Activated CD8-positive, alpha-beta memory T cell treated with anti-CD3 and anti-CD28 coated beads for 1 hour (primary cell): ENCODE measurements at places on chromosomes 6 and 20.

DNA sequence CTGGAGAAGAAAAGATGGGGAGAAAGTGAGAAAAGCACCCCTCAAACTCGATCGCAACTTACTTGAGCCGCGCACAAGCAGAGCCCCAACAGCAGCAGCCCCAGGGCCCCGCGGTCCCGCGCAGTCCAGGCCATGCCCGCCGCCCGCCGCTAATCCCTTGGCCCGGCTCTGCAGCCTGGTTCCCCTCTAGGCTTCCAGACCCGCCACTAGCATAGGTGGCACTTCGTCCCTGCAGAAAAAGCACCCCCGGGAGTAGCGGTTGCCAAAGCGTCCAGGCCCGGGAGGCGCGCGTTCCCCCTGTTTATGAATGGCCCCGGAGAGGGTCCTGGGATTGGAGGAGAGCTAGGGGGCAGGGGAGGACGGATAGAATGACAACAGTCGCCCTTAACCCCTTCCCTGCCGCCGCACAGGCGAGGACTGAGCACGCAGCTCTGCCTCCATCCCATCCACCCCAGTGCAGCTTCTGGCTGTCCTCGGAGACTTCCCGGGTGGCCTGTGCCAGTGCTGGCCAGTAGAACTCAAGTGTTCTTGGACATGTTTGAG is 19.9 kb downstream of the COL9A1 start:
- DNase-seq, result no peak

GRCh38 chr6:166156942-166157341 is 10.7 kb downstream of the TBXT start:
- DNase-seq, result no peak

DNA sequence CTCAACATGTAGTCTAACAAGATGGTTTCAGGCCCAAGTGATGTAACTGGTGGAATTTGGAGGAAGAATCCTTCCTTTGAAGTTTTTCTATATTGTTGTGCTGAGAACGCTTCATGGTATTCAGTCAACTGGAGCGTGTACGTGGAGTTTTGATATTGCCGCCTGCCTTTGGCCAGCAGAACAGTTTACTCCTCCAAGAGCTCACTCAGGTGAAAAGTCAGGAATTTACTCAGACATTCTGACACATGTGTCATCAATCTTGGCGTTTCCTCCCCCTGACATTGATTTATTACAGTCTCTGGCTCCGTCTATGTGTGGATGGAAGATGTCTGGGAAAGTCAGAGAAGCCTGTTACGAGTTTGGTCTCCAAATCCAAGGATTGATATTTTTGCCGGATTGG is 19.0 kb upstream of the TGM2 start:
- no peak for DNase-seq

DNA sequence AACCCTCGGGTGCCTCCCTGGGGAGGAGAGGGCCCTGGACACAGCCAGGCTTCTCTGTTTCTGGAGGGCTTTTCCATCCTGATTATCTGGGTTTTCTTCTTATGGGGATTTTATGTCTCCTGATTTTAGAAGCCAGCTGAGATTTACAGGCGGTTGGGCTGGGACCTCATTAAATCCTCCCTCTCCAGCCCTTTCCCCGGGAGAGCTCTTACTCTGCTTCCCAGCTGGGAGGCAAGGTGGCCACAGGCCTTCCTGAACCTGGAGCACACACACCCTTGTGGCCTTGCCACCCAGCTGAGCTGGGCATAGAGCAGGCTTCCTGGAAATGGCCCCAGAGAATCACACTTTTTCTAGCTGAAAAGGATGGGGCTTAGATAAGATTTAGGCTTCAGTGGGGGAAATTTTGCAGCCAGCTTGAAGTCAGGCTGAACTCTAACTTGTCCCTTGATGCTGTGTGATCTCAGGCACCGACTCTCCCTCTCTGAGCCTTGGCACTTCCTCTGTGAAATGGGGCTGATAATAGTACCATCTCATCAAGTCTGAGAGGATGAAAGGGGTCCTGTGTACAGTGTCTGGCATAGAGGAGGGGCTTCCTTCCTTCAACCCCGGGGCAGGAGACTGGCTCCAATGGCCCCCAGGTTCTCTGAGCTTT is 16.6 kb downstream of the VSTM2L start:
- DNase-seq, result no peak
